ENCODE measurements at places on chromosomes 5 and 9.
A peak's percentile ranks its signal among the peaks of the same experiment; 100 is the strongest.

- DNase-seq: no peak
These were observed 94.4 kb upstream of the IFNE start for GRCh38 chr9:21576331-21577189.

DNA sequence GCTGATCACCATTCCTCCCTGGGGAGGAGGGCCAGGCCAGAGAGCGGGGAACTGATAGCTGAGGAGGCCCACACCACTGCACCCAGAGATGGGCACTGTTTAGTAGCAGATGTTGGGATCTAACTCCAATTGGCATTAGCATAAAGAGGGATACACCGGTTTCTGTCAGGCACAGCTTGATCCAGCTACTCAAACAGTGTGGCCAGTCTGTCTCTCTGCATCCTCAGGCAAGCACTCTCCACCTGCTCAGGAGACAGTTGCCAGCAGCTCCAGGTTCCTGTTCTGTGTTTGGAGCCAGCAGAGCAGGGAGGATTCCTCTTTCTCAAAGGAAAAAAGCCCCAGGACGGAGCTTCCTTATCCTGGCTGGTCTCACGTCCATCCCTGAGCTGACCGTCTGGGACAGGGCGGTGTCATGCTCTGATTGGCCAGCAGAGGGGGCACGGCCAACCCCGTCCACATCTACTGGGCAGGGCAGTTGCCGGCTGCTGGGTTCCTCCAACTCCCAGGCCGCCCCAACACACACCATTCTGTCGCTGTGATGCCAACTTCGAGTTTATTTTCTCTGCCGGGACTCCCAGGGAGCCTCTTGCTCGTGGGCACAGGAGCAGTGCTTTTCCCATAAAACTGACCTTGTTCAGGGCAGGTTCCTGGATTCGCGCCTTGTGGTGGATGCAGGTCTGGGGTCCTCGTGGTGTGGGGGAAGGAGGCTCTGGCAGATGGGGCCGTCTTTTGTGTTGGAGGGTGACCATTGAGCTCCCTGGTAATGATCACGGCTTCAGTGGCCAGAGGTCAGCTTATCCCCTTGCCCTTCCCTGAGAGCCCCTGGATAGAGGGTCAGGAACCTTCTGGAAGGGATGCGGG lies 47.9 kb downstream of the COL5A1 start:
- DNase-seq: peak; percentile 10

DNA sequence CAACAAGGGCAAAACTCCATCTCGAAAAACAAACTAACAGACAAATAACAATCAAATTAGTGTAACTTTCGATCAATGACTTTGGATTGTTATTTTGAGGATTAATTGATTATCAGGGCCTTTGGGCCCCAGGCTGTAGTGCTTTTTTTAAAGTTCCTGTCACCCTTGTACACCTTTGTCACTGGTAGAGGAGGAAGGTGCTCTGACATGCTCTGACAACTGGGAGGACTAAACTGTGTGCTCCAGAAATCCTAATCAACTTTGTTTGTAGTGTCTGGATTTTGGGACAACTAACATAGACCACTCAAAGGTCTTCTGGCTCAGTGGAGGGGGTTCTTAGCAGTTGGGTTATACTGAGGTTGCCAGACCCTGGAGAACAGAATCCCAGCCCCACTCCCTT lies 1.8 kb downstream of the TXN start:
- DNase-seq: no peak

GRCh38 chr9:15304632-15305031 lies 2.4 kb downstream of the TTC39B start:
- no peak for DNase-seq

DNA sequence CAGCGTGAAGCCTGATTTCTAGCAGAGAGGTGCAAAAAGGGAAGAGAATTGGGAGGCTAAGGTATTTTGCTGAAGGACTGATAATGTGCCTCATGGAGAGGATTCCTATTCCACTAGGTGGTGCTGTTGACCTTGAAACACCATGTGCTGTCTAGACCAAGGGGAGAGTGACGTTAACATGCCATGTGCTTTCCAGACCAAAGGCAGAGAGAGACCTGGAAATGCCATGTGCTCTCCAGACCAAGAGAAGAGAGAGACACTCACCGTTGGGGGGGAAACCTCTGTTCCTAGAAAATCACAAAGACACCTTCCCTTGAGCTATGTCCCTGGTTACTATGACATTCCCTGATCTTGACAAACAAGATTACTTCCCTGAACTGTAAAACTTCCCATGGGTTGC lies 286.0 kb upstream of the TUSC1 start:
- peak; percentile 60 for DNase-seq

GRCh38 chr5:106699198-106699597 lies 971.5 kb downstream of the EFNA5 start:
- no peak for DNase-seq

- DNase-seq: no peak
These were observed 219.1 kb downstream of the C9orf50 start for GRCh38 chr9:129401623-129402370.

GRCh38 chr5:129945028-129945427 lies 40.8 kb downstream of the CHSY3 start:
- DNase-seq: no peak

DNA sequence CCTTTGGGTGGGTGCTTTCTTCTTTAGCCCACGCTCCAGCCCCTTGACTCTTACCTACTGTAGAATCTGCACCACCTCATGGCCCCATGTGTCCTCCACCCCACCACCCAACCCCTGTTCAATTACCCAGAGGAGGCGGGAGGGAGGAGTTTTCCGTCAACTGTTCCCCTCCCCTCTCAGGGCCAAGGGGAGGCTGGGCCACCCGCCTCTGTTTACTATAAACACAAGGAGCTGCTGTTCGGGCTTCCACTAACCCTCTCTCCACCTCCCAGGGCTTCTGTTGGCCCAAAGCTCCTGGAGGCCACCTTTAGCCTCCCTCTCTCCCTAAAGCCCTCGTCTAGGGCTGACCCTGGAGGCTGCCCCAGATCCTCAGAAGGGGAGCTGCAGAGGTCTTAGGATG lies 59.2 kb downstream of the FOXI1 start:
- no peak for DNase-seq

DNA sequence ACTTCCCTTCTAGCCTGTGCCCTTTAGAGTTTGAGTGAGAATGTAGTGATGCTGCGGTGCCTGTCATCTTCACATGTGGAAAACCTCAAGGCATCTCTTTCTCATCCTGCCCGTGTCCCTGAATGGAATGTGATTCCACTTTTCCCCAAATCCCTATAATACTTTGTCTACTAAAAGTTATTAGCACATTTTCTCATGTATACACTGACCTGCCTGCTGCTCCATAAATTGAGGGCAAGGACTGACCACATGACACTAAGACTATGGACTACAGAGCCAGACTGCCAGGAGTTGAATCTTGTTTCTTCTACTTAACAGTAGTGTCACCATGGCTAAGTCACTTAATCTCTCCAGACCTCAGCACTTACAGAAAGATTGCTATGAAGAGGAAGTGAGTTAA lies 93.0 kb downstream of the TEK start:
- DNase-seq: no peak

GRCh38 chr9:89021154-89021803 lies 30.0 kb downstream of the S1PR3 start:
- no peak for DNase-seq

DNA sequence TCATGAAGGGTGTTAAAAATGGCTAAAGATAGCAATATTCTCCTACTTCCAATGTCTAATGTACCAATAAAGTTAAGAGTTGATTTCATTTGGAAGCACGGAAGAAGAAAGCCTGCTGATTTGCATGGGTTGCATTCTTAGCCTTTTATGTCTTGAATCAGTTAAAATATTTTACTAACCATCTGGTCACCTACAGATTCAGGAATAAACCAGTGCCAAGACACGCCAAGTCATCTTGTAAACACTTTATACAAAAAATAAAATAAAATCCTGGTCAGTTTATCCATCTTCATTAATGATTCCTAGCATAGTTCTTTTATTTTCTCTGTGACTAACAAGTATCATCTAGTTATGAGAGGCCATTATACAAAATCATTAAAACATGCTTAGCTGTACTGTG lies 1031.6 kb upstream of the WWC1 start:
- no peak for DNase-seq

- no peak for DNase-seq
These were observed 48.2 kb upstream of the NFIB start for GRCh38 chr9:14362175-14362574.

DNA sequence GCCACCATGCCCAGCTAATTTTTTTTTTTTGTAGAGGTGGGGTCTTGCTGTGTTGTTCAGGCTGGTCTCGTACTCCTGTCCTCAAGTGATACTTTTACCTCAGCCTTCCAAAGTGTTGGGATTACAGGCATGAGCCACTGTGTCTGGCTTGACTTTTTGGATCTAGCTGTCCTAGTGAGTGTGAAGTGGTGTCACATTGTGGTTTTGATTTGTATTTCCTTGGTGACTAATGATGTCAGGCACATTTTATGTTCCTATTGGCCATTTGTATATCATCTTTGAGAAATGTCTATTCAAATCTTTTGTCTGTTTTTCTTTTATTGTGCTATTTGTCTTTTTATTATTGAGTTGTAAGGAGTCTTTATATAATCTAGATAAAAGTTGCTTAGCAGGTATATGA lies 53.5 kb upstream of the MCCC2 start:
- DNase-seq: no peak

DNA sequence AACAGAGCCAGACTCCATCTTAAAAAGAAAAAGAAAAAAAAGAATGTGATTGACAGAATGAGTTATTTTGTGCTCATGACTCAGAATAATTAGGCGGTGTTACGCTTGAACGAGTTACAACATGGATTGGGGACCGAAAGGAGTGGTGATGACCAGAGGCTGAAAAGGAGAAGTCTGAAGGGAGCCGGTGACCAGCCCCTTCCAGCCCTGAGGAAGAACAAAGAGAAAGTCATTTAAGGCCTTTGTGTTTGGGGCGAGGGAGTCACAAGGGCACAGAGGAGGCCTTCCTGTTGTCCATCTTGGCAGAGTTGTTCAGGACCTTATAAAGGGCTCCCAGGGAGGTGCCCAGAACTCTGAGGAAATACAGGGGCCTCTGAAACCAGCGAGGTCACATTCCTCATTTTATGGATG lies 131.6 kb downstream of the GOLPH3 start:
- no peak for DNase-seq

DNA sequence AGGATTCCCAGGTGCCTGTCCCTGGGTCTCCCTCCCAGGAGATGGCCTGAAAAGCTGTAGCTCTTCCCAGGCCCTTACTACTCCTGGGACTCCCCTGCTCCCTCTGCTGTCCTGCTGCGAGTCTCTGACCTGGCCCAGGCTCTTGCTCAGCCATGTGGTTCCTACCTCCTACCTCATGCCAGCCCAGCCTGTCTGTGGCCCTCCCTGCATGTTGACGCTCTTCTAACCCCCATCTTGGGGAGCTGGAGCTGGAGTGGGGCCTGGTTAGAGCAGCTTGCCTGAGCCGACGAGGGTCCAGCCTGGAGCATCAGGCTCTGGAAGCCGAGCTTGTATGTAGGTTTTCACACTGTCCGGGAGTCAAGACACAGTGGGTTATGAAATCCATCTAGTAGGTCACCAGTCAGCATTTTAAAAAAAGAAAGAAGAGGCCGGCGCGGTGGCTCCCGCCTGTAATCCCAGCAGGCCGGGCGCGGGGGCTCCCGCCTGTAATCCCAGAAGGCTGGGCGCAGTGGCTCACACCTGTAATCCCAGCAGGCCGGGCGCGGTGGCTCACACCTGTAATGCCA lies 244.4 kb downstream of the FANCC start:
- DNase-seq: no peak

DNA sequence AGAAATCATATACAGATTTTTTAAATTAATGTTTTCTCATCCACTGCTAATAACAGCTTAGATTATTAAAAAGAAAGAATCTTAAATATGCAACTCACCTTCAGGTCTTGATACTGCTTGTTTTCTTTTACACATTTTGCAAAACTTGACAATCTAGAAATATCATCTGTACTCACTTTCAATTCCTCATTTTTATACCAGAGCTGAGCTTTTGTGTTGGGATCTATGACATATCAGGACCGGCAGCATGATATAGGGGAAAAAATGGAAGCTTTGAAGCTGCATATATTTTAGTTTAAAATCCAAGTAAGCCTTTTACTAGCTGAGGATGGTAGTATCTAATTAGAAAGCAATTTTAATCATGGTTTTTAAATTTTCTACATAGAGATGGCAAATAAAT lies 75.7 kb upstream of the SMARCA2 start:
- DNase-seq: no peak

- no peak for DNase-seq
These were observed 7.3 kb downstream of the CSF1R start for GRCh38 chr5:150078802-150079689.

- no peak for DNase-seq
These were observed 374.9 kb downstream of the MAT2B start for GRCh38 chr5:163880302-163880701.

DNA sequence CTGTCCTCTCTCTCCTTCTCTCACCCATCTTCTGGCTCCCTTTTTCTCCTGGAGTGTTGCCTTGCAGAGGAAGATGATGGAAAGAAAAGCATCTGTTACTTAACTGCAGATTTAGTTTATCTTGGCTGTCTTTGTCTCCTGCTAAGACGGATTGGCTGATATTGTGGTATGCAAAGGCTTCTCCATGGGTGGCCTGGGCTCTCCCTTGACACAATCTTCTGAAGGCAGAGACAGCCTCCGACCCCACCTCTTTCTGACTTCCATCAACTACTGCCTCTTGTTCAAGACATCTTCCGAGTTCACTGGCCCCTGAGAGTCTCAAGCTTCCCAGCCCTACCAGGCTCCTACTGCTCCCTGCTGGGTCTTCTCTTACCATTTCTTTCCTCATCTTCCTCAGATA lies 403.7 kb downstream of the LRRC70 start:
- DNase-seq: no peak

DNA sequence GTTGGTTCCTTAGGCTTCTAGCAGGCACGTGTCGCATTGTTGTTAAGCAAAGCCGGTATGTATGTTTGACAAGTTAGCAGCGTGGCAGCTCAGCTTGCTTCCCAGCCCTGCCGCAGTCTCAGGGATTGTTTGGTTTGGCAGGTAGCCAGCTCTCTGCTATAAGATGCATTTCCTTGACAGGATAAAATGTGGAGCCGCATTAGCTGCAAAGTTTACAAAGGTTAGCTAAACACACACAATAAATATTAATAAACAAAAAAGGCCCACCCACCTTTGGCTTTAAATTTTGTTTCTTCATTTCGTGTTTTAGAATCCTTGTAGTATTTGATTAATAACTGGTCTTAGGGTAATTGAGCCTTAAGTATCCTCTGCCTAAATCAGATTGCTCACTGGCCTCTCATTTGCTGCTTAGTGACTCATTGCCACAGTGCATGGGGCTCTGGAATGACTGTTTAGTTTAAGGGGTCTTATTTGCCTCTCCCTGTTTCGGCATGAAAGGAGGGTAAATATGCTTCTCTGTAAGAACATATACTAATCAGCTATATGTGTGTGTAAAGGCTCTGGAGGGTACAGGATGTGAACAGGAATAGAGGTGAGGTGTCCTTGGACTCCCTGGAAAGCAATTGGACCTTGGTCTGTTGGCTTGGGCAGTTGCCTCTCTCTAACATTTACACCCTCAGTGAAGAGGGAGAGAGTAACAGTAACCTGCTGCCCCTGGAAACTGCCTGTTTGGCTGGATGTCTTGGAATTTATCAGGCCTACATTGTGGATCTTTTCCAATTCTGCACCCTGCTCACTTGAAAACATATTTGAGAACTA lies 122.0 kb downstream of the GDNF start:
- peak; percentile 82 for DNase-seq

GRCh38 chr9:35108461-35108860 lies 5.5 kb upstream of the STOML2 start:
- no peak for DNase-seq

Measured in NCI-H2029 (cell line).